Spleen (tissue), 13 donors: ENCODE measurements at places on chromosomes 16 and 17.

DNA sequence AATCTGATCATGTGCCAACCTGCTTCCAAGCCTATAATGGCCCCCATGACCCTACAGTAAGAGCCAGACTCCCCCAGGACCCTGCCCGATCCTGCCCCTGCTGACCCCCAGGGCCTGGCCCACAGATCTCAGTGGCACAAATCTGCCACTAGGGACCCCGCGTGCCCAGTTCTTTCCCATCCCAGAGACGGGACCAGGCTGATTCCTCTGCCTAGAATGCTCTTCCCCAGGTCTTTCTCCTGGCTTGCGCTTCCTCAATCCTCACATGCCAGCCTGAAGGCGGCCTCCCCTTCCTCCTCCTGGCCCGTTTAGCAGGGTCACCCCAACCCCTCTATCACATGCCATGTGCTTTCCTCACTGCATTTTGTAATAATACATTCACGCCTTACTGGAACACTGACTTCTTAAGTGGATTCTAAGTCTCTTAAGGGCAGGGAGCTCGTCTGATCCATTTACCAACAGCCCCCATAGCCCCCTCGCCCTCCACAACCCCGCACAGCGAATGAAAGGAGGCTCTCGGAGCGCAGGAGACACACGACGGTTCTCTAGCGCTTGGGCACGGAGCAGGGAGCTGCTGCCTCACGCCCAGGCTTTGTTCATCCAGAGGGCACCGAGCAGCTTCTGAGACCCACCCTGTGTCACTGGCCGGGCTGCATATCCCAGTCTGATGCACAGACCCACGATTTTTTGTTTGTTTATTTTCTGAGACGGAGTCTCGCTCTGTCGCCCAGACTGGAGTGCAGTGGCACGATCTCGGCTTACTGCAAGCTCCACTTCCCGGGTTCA lies 1.2 kb downstream of the TRIM65 start:
- peaks cover 16% of the 10 kb centered on the region for H3K4me1 ChIP-seq
- peak overlapping the region; percentile 80 for H3K4me3 ChIP-seq

DNA sequence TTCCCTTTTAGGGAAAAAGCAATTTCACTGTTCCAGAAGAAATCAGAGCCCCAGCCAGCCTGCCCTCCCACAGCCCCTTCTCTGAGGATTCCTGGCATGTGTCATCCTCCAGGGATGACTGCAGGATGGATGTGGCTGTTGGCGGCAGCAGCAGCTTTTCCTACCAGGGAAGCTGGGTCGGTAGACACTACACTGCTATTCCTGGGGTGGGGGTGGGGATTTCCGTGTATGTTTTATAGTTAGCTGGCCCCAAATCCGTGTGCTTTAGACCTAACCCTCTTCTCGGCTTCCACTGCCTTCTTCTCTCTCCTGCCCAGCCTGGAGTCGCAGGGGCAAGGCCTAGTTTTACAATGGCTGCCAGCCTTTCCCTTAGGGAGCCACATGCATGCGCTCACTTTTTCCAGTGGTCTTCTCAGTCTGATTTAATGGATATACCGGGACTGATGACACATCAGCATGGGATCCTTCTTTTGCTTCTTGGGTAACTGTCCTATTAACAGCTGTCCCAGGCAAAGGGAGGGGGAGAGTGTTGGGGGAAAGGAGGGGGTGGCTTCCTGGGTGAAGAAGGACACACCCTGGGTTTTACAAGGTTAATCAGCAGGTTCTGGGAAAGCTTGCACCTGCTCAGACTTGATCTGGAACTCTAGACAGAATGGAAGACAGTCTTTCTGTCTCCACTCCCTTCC lies 2.7 kb upstream of the NFE2L1 start:
- no peak overlapping the region for H3K27ac ChIP-seq
- H3K27me3 ChIP-seq, result no peaks in the 10 kb centered on the region

- H3K36me3 ChIP-seq, result no peaks in the 10 kb centered on the region
- no peaks in the 10 kb centered on the region for H3K27me3 ChIP-seq
- H3K4me1 ChIP-seq, result peaks cover 48% of the 10 kb centered on the region
- peak overlapping the region; percentile 92 for H3K4me3 ChIP-seq
- H3K27ac ChIP-seq, result peak overlapping the region; percentile 99
Observed at GRCh38 chr16:69563605-69564580, 1.9 kb upstream of the NFAT5 start.

- H3K4me3 ChIP-seq, result no peak overlapping the region
- H3K27me3 ChIP-seq, result no peaks in the 10 kb centered on the region
- H3K4me1 ChIP-seq, result no peaks in the 10 kb centered on the region
- no peak for DNase-seq
- no peaks in the 10 kb centered on the region for H3K36me3 ChIP-seq
Observed at GRCh38 chr17:47915776-47916398, 19.9 kb downstream of the SP2 start.

GRCh38 chr17:50922721-50923405 lies 56.7 kb upstream of the TOB1 start:
- H3K27me3 ChIP-seq, result no peaks in the 10 kb centered on the region
- no peaks in the 10 kb centered on the region for H3K36me3 ChIP-seq
- no peak overlapping the region for H3K4me3 ChIP-seq
- H3K4me1 ChIP-seq, result no peaks in the 10 kb centered on the region

- H3K4me3 ChIP-seq, result no peak overlapping the region
- H3K27ac ChIP-seq, result peak overlapping the region; percentile 80
- peaks cover 47% of the 10 kb centered on the region for H3K4me1 ChIP-seq
- DNase-seq, result peak; percentile 71
- H3K36me3 ChIP-seq, result peaks cover 27% of the 10 kb centered on the region
- no peaks in the 10 kb centered on the region for H3K27me3 ChIP-seq
Observed at GRCh38 chr17:46020998-46021397, 21.9 kb downstream of the STH start.

DNA sequence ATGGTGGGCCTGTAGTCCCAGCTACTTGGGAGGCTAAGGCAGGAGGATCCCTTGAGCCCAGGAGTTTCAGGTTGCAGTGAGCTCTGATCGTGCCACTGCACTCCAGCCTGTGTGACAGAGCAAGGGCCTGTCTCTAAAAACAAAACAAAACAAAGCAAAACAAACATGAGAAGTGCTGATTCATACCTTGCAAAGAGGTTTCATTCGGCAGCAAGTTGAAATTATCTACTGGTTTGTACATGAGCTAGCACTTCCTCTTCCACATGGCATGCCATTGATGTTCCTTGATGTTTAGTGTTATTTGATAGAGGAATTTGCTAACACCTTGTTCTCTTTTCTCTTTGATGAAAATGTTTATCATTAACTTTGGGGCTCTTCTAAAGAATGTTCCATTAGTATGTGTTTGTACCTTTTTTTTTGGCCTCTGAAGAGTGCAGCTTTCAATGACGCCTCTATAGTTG lies 50.6 kb downstream of the SPECC1 start:
- H3K27me3 ChIP-seq, result no peaks in the 10 kb centered on the region
- no peak for DNase-seq
- no peaks in the 10 kb centered on the region for H3K36me3 ChIP-seq
- H3K4me3 ChIP-seq, result no peak overlapping the region
- no peak overlapping the region for H3K27ac ChIP-seq
- peaks cover 12% of the 10 kb centered on the region for H3K4me1 ChIP-seq

- no peak for DNase-seq
- H3K4me3 ChIP-seq, result no peak overlapping the region
- no peak overlapping the region for H3K27ac ChIP-seq
- no peaks in the 10 kb centered on the region for H3K27me3 ChIP-seq
- H3K36me3 ChIP-seq, result no peaks in the 10 kb centered on the region
Observed at GRCh38 chr17:66426397-66427033, 124.1 kb downstream of the PRKCA start.

GRCh38 chr17:64507413-64507782 lies 621 bp downstream of the CEP95 start:
- peaks cover 51% of the 10 kb centered on the region for H3K4me1 ChIP-seq
- H3K27ac ChIP-seq, result peak overlapping the region; percentile 100
- peaks cover 59% of the 10 kb centered on the region for H3K36me3 ChIP-seq
- H3K4me3 ChIP-seq, result peak overlapping the region; percentile 80

- H3K36me3 ChIP-seq, result peaks cover 100% of the 10 kb centered on the region
- H3K4me3 ChIP-seq, result no peak overlapping the region
- no peaks in the 10 kb centered on the region for H3K4me1 ChIP-seq
- H3K27ac ChIP-seq, result no peak overlapping the region
- H3K27me3 ChIP-seq, result no peaks in the 10 kb centered on the region
Observed at GRCh38 chr17:58492238-58493121, 4.3 kb upstream of the HSF5 start.

DNA sequence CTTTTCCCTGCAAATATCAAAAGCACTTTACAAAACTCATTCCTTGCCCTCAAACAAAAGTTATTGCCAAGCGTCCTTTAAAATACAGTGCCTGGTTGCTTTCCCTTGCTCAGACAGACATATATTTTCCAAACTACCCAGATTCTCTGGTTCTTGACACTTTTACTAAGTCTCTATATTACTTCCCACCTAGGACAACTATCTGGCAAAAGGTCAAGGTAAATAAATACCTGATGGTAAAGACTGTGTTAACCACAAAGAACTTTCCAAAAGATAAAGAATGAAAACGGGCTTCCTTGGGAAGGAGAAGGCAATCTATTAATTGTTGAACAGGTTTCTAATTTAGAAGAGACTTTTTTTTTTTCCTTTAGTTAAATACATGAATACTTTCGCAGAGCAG lies 1.9 kb downstream of the HS3ST3A1 start:
- H3K27ac ChIP-seq, result peak overlapping the region; percentile 86
- peaks cover 28% of the 10 kb centered on the region for H3K27me3 ChIP-seq
- peak overlapping the region; percentile 44 for H3K4me3 ChIP-seq
- H3K36me3 ChIP-seq, result no peaks in the 10 kb centered on the region
- DNase-seq, result no peak
- H3K4me1 ChIP-seq, result peaks cover 45% of the 10 kb centered on the region

GRCh38 chr16:18932243-18932987 lies 6.2 kb upstream of the SMG1 start:
- H3K27ac ChIP-seq, result no peak overlapping the region
- no peak overlapping the region for H3K4me3 ChIP-seq

- H3K27ac ChIP-seq, result no peak overlapping the region
- peaks cover 15% of the 10 kb centered on the region for H3K4me1 ChIP-seq
- H3K36me3 ChIP-seq, result no peaks in the 10 kb centered on the region
- H3K4me3 ChIP-seq, result no peak overlapping the region
- peaks cover 8% of the 10 kb centered on the region for H3K27me3 ChIP-seq
Observed at GRCh38 chr17:48523010-48523409, 7.8 kb downstream of the HOXB1 start.

DNA sequence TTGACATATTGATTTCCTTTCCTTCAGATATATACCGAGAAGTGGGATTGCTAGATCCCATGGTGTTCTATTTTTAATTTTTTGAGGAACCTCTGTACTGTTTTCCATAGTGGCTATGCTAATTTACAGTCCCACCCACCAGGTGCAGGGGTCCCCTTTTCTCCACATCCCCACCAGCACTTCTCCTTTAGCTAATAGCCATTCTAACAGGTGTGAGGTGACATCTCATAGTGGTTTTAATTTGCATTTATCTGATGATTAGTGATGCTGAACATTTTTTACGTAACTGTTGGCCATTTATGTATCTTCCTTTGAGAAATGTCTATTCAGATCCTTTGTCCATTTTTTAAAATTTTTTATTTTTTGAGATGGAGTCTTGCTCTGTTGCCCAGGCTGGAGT lies 93.9 kb downstream of the SDR42E1 start:
- no peaks in the 10 kb centered on the region for H3K4me1 ChIP-seq
- no peaks in the 10 kb centered on the region for H3K27me3 ChIP-seq
- no peak overlapping the region for H3K4me3 ChIP-seq

- H3K4me3 ChIP-seq, result no peak overlapping the region
- no peaks in the 10 kb centered on the region for H3K36me3 ChIP-seq
- H3K27me3 ChIP-seq, result no peaks in the 10 kb centered on the region
- DNase-seq, result no peak
Observed at GRCh38 chr16:88472069-88472468, 19.0 kb downstream of the ZFPM1 start.

- peaks cover 51% of the 10 kb centered on the region for H3K36me3 ChIP-seq
- no peak overlapping the region for H3K27ac ChIP-seq
- no peak overlapping the region for H3K4me3 ChIP-seq
- no peak for DNase-seq
Observed at GRCh38 chr16:31130899-31131298, 4.6 kb downstream of the PRSS8 start.

DNA sequence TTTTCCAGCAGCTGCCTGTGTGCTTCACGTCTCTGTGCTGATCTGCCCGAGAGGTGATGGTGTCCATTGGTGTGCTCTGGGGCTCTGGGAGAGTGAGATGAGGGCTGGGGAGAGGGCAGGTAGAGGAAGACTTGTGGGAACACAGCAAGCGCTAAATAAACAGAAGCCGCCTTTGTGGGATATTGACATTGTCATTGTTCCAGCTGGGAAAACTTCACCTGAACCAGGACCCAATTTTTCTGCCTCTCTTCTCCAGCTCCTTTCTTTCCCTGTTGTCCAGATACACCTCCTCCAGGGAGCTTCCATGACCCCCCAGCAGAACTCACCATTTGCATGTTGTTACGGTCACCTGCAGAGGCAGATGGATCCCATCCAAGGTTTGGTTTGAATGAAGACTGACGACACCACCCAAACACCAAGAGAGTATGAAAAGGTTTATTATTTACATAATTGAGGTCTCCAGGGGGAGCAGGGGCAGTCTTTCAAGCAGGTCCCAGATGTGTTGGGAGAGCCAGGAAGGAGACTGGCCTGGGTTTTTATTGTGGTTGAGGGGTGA lies 3.6 kb upstream of the ITGA3 start:
- peaks cover 31% of the 10 kb centered on the region for H3K27me3 ChIP-seq
- H3K4me1 ChIP-seq, result peaks cover 68% of the 10 kb centered on the region
- H3K27ac ChIP-seq, result peak overlapping the region; percentile 86
- no peak overlapping the region for H3K4me3 ChIP-seq
- no peaks in the 10 kb centered on the region for H3K36me3 ChIP-seq

DNA sequence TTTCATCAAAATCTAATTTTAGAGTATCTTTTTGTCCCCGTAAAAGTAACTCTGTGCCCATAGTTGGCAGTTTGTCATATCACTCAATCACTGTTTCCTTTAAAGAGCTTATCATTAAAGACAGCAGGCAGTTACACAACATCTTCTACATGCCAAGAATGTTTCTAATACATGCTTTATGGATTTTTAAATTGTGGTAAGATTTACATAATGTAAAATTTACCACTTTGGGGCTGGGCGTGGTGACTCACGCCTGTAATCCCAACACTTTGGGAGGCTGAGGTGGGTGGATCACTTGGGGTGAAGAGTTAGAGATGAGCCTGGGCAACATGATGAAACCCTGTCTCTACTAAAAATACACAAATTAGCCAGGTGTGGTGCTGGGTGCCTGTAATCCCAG lies 687.2 kb downstream of the WWOX start:
- H3K27me3 ChIP-seq, result no peaks in the 10 kb centered on the region
- H3K27ac ChIP-seq, result no peak overlapping the region
- no peak for DNase-seq
- H3K36me3 ChIP-seq, result no peaks in the 10 kb centered on the region
- H3K4me3 ChIP-seq, result no peak overlapping the region
- no peaks in the 10 kb centered on the region for H3K4me1 ChIP-seq

- no peaks in the 10 kb centered on the region for H3K27me3 ChIP-seq
- no peak overlapping the region for H3K27ac ChIP-seq
- H3K4me1 ChIP-seq, result peaks cover 8% of the 10 kb centered on the region
- H3K36me3 ChIP-seq, result no peaks in the 10 kb centered on the region
- DNase-seq, result no peak
- no peak overlapping the region for H3K4me3 ChIP-seq
Observed at GRCh38 chr16:29321585-29321984, 84.9 kb downstream of the NPIPB11 start.
